ENCODE measurements at places on chromosomes 5 and 9.
A peak's percentile ranks its signal among the peaks of the same experiment; 100 is the strongest.

GRCh38 chr9:97859346-97859745 is 6.3 kb downstream of the FOXE1 start:
- no peak for DNase-seq

DNA sequence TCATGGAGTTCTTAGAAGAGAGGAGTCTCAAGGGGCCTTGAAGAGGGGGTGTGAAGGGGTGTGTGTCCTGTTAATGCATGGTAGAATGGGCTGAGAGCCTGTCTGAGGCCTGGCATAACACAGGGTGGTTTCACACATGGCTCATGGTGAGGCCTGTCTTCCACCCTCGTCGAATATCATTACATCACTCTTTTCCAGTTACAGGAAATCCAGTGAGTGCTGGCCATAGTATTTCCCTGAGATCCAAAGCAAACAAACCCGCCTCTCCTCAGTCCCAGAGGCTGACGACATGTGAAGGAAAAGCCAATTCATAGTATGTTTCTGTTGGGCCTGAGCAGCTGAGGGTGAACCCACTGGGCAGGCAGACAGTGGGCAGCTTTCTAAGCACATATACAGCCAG is 159.4 kb upstream of the NR3C1 start:
- DNase-seq, result no peak

DNA sequence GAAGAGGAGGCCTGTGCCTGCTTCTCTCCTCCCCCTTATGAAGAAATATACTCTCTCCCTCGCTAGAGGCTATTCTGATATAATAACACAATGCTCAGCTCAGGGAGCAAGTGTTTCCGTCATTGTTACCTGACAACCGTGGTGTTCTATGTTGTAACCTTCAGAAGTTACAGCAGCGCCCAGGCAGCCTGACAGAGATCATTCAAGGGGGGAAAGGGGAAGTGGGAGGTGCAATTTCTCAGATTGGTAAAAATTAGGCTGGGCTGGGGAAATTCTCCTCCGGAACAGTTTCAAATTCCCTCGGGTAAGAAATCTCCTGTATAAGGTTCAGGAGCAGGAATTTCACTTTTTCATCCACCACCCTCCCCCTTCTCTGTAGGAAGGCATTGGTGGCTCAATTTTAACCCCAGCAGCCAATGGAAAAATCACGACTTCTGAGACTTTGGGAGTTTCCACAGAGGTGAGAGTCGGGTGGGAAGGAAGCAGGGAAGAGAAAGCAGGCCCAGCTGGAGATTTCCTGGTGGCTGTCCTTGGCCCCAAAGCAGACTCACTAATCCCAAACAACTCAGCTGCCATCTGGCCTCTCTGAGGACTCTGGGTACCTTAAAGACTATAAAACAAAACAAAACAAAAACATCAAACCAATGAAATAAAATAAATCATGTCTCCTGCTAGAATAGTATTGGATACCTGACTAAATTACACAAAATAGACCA is 1.3 kb downstream of the TMEM174 start:
- no peak for DNase-seq

DNA sequence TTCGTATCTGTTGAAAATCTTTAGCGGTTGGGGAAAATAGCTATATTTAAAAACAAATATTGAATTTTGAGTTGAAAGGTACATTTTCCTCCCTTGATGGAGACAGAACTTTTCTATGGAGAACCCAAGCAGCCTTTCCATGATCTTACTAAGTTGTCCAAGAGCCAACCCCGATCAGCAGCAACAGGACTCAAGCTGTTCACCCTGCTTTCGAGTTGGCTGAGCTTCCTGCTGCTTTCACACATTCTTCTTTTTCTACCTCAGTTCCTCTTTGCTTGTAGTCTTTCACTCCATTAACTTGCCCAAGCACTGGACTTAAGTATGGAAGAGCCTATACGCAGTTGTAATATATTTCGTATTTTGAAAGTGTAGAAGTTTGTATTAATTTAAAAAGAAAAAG is 59.4 kb downstream of the IL6ST start:
- DNase-seq, result no peak

- DNase-seq, result no peak
Measured at GRCh38 chr9:21970800-21971640, 23.2 kb downstream of the CDKN2A start.

- DNase-seq, result no peak
Measured at GRCh38 chr9:137722481-137722880, 103.7 kb downstream of the EHMT1 start.

GRCh38 chr5:36934740-36935356 is 58.3 kb downstream of the NIPBL start:
- no peak for DNase-seq

GRCh38 chr5:40627706-40628105 is 52.0 kb upstream of the PTGER4 start:
- DNase-seq, result no peak

- DNase-seq, result no peak
Measured at GRCh38 chr5:137095597-137095996, 403.5 kb downstream of the SPOCK1 start.

- no peak for DNase-seq
Measured at GRCh38 chr9:136618580-136619547, 43.9 kb upstream of the EGFL7 start.

- no peak for DNase-seq
Measured at GRCh38 chr5:172945151-172945550, 14.1 kb upstream of the RPL26L1 start.

DNA sequence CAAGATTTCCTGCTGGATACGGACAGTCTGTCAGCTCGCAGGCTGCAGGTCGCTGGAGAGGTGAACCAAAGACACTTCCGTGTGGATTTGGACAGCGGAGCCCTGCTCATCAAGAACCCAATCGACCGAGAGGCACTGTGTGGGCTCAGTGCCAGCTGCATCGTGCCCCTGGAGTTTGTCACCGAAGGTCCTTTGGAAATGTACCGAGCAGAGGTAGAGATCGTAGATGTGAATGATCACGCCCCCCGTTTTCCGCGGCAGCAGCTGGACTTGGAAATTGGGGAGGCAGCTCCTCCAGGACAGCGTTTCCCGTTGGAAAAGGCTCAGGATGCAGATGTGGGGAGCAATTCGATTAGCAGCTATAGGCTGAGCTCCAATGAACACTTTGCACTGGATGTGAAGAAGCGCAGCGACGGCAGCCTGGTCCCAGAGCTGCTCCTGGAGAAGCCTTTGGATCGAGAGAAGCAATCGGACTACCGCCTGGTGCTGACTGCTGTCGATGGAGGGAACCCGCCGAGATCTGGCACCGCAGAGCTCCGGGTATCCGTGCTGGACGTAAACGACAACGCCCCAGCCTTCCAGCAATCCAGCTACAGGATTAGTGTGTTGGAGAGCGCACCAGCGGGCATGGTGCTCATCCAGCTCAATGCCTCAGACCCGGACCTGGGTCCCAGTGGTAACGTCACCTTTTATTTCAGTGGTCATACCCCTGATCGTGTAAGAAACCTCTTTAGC is 658 bp downstream of the PCDHGC4 start:
- DNase-seq, result no peak

DNA sequence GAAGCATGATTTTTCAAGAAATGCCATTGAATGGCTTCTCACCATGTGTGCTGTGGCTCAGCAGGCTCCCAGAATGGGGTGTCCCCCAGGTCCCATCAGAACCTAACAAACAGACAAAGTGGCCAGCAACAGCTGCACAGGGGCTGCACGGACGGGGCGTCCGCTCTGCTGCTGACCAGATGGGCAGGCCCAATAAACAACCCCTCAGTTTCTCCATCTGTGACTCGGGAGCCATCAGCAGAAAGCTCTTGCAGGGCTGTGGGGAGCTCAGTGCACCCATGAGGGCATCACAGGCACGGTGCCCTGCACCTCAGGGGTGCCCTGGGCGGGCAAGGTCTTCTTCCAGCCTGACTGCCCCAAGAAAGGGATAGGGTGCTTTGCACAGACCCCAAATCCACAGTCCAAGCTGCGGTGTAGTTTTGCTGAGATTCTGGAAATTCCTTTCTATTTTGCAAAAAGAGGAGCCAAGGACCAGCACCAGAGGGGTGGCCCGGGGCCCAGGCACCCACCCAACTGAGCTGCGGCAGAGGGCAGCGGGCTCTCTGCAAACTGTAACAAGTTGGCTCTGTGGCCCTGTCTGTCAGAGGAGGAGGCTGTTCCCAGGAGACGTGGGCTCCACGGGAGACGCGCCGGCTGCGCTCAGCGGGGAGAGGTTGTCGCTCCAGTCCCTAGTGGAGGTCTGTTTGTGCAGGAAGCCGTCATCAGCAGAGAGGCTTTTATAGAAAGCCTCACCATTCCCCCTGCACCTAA is 138.7 kb upstream of the PPP1R26 start:
- DNase-seq, result no peak

GRCh38 chr5:14449052-14449661 is 132.4 kb upstream of the OTULINL start:
- DNase-seq, result peak; percentile 99

DNA sequence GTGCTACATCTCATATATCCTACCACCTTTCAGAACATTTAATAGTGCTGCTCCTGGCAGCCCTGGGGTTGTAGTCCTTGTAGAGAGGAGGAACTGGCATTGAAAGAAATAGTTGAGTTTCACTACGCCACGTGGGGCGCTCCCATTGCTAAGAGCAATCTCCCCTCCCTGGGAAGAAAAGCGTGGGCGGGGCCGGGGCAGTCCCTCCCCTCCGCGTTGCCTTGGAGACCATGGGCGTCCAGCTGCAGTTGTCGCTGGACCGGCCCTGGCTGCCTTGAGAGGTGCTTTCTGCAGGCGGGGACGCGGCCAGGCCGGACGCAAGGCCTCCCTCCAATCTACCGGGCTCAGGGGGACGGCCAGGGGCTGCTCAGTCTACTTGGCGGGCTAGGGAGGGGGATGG is 368 bp upstream of the CCDC180 start:
- DNase-seq, result peak; percentile 52

DNA sequence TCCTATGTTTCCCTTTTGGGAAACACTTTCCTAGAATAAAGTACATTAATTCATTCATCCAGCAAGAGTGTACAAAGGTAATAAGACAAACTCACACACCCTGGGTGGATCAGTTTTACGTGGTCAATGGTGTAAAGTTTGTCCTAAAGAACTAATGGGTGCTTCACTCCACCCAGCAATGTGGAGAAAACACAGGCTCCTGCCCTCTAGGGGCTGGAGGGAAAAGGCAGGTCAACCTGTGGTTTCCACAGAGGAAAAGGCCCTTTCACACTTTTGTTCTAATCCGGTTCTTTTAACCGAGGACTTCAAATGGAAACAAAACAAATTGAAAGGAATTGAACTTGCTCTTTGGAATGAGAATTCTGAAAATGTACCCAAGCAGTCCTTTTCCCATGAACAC is 80.9 kb upstream of the SPOCK1 start:
- no peak for DNase-seq

GRCh38 chr5:131664929-131665328 is 29.9 kb upstream of the RAPGEF6 start:
- no peak for DNase-seq

- DNase-seq, result no peak
Measured at GRCh38 chr5:32074401-32074800, 99.7 kb downstream of the GOLPH3 start.

DNA sequence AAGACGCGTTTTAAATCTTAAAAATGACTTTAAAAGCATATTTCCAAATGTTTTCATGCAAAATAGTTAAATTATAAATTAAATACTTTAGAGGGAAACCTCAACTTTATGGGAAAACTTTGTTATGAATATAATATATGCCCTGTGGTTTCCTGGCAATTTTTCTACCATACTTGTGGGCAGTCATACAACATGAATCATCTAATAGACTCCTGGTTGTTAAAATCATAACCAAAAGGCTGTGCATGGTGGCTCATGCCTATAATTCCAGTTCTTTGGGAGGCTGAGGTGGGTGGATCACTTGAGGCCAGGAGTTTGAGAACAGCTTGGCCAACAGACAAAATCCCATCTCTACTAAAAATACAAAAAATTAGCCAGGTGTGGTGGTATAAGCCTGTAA is 18.2 kb downstream of the ATP10B start:
- DNase-seq, result no peak

Measured in HFF-Myc (cell line).